NCI-H1417 (cell line): ENCODE measurements at places on chromosomes 13 and 19.

DNA sequence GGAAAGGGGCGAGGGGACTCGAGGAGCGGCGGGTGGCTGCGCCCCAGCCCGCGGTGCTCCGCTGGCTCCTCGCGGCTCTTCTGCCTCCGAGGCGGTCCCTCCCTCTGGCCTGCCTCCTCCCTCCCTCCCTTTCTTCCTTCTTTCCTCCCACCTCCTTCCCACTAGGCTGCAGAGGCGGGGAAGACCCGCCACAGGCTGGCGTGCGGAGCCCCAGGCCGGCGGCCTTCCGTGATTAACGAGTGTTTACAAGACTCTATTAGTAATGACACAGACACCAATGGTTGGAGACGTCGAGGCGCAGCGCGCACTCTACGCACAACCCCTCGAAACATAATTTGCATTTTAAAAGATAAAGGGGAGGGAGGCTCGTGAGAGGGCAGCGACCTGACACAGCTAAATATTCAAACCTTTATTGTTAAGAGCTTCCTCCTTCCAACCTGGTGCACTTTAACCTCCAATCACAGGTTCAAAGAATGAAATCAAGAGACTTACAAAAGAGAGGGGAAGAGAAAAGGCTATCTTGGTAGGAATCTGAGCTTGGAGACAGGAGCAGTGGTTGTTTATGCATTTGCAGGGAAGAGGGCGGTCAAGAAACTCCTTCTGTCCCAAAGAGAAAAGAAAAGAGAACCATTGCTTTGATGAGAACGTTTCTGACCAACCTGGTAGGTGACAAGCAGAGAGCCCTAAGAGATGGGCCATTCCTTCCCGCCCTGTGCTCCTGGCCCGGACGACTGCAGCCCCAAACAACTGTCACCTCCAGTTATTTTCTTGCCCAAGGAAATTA lies at the start of gene CDX2:
TSS of gene CDX2 (minus strand) at position 234 of the 784 bp plus-strand sequence. CDS start 309 bp downstream, outside the sequence.
- DNase-seq: no peak

- DNase-seq: no peak
Measured at GRCh38 chr19:57800696-57801095, 14.0 kb downstream of the ZNF552 start.

DNA sequence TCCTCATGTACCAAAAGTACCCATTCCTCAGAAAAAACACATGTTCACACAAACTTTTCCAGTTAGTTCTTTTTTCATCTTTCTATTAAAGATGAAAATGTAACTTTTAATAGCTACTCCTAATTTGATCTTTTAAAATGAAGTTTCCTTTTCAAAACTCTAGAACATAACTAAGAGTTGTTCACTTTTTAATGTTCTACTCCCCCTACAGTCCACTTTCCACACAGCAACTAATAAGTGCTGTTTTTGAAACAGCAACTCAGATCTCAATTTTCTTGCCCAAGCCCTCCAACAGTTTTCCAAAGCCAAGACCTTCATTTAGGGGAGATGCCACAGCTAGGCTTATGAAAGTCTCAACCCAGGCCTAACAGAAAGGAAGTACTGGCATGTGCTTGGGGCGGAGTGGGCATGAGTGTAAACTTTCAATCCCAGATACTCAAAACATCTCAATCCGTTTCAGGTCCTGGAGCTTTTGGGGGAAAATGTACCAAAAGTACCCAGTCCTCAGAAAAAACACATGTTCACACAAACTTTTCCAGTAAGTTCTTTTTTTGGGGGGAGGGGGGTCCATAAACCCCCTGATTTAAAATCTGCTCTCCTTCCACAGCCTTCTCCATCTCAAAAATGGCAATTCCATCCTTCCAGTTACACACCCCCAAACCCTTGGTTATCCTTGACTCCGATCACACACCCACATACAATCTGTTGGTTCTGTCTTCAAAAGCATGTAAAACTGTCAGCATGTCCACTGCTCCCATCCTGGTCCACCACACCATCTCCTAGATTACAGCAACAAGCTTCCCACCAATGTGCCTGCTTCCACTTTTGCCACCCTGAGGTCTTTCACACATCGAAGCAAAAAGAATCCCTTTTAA lies 2.0 kb downstream of the FBL start:
- peak; percentile 30 for DNase-seq

DNA sequence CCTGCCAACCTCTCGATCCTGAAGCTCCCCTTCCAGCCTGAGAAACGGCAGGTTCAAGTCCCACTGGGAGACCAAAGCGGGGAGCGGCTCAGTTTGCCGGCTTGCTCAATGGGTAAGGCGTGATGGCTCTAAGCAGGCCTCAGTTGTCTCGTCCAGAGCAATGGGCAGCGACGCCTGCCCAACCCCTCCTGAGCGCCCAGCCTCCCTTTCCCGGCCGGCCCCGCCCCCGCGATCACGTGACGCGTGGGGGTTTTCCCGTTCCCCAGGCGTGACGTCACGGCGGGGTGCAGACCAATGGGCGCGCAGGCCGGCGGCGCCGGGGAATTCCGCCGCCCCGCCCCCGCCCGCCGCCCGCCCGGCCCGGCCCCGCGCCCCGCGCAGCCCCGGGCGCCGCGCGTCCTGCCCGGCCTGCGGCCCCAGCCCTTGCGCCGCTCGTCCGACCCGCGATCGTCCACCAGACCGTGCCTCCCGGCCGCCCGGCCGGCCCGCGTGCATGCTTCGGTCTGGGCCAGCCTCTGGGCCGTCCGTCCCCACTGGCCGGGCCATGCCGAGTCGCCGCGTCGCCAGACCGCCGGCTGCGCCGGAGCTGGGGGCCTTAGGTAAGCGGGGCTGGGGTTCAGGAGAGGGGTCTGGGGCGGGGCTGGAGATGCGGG lies at the start of gene RELB:
TSS of gene RELB (plus strand) at position 378 of the 653 bp plus-strand sequence. CDS start at position 494, 116 bp downstream.
- DNase-seq: peak; percentile 93

GRCh38 chr13:98180092-98180491 lies 3.0 kb upstream of the RNF113B start:
- DNase-seq: no peak

DNA sequence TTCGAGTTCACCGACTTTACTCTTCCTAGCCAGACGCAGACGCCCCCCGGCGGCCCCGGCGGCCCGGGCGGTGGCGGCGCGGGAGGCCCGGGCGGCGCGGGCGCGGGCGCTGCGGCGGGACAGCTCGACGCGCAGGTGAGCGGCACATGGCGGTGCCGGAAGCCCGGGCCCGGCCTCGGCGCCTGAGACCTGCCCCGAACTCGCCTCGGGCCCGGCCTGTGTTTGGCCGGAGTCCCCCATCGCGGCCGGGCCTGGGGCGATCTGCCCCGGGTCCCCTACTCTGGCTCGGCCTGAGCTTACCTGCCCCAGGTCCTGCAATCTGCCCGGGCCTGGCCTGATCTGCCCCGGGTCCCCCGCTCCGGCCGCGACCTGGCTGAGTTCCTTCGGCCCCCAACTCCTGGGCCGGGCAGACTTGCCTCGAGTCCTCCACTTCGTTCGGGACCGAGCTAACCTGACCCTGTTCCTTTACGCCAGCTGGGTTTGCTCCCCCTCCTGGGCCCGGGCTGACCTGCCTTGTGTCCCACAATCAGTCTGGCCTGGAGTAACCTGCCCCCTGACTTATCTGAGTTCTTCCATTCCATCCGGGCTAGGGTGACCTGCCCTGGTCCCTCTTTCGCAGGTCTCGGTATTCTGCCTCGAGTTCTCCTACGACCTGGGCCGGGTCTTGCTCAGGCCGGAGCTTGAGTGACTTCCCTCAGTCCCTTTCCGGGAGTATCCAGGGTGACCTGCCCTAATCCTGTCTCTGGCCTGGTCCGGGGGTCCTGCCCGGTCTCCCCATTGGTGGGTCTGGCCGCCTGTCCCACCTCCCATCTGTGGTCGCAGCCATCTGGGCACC lies 764 bp downstream of the UPF1 start:
- no peak for DNase-seq

DNA sequence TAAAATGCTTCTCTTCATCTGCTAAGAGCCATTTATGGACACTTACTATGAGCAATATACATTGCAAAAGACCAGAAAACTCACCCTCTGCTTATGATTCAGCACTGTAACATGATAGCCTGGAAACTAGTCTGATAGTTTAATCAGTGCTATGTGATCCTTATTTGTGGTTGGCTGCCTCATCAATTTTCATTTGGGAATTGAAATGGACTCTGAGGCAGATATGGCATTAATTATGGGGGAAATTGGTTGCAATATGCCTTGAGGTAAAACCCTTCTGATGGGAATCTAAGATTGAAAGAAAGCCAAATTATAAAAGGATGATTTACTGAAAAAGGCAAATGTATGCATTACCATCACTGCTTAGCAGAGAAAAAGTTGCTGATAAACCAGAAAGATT lies 33.5 kb downstream of the FAM216B start:
- DNase-seq: peak; percentile 8

DNA sequence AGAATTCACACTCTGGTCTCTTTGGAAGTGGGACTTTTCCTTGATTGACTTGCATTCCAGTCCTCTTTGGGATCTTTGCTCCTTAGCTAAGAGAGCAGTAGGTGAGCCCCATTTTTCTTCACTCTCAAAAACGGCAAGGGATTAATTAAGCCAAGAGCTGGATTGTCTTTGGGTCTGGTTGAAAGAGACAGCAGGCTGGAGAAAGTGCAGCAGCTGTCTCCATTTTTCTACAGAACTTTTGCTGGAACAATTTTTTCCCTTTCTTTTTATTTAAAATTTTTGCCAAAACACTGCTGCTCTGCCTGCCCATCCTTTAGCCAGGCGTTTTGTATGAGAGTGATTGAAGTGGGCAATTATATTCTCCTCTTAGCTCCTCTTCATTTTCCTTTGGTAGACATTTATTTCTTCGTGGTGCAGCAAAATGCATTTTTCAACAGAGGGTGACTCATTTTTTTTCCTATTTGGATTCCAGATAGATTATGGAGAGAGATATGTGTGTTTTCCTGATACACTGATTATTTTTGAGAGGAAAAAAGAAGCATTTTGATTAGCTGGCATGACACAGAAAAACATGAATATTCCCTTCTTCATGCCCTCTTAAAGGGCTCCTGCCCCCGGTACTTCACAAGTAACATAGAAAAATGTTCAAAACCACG lies 371.2 kb upstream of the NBEA start:
- DNase-seq: no peak

DNA sequence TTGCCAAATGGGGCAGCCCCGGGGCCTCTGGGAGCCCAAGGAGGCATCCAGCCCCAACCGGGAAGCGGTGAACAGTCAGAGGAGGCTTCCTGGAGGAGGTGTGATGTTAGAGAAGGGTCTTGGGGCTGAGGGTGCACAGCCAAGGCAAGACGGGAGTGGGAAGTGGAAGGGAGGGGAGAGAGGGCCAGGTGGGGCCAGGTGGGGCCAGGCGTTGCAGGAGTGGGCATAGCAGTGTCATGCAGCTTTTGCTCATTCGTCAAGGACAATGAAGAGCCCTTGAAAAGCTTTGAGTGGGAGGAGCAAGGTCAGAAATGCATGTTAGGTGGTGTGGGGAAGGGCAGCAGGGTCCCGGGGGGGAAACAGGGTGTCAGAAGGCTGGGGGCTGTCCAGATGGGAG lies 1.8 kb downstream of the FBN3 start:
- DNase-seq: peak; percentile 18
